ENCODE measurements at places on chromosomes 6 and 20.
A peak's percentile ranks its signal among the peaks of the same experiment; 100 is the strongest.

GRCh38 chr20:41003143-41003935 is 25.3 kb upstream of the TOP1 start:
- peak; percentile 40 for DNase-seq

DNA sequence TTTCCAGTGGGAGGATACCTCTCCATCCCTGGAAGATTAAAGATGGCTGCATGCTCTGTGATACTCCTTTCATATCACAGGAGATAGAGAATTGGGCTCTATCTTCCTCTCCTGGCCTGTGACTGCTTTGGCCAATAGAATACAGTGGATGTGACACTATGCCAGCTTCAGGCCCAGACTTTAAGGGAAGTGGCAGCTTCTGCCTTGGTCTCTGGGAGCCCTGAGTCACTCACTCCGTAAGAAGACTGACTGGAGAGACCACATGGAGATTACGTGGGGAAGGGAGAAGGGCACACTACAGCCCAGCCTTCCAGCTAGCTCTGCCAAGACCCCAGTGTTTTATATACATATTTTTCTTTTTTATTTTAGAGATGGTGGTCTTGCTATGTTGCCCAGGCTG is 10.4 kb upstream of the MMP9 start:
- no peak for DNase-seq

GRCh38 chr6:81465859-81466258 is 286.6 kb downstream of the TENT5A start:
- no peak for DNase-seq

DNA sequence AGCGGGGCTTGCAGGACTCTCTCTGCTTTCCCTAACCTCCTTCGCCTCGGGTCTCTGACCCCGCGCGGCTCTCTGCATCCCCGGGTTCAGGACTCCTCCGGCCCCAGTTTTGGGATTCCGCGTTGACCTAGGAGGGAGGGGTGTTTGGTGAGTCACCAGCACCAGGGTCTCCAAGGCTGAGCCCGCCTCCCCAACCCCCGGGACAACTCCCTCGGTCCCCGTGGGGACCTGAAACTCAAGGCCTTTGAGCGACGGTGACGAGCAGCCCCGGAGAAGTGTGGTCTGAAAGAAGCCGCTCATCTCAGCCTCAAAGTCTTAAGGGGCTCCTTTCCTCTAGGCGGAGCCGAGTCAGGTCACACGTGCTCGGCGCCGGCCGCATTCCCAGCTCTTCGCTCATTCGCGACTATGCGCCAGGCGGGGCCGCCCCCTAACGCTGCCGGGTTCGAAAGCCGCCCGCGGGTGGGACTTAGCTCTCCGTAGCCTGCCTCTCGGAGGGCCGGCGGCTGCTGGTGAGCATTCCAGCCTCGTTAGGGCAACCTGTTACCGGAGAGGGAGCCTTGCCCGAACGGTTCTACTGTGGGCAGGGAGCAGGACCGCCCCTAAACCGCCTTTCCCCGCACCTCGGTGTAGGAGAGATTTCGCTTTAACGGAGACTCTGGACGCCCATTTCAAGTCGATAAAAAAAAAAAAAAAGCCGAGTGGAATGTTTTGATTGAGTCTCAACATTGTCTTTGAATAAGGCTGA is 3.0 kb upstream of the PRDM13 start:
- peak; percentile 71 for DNase-seq

DNA sequence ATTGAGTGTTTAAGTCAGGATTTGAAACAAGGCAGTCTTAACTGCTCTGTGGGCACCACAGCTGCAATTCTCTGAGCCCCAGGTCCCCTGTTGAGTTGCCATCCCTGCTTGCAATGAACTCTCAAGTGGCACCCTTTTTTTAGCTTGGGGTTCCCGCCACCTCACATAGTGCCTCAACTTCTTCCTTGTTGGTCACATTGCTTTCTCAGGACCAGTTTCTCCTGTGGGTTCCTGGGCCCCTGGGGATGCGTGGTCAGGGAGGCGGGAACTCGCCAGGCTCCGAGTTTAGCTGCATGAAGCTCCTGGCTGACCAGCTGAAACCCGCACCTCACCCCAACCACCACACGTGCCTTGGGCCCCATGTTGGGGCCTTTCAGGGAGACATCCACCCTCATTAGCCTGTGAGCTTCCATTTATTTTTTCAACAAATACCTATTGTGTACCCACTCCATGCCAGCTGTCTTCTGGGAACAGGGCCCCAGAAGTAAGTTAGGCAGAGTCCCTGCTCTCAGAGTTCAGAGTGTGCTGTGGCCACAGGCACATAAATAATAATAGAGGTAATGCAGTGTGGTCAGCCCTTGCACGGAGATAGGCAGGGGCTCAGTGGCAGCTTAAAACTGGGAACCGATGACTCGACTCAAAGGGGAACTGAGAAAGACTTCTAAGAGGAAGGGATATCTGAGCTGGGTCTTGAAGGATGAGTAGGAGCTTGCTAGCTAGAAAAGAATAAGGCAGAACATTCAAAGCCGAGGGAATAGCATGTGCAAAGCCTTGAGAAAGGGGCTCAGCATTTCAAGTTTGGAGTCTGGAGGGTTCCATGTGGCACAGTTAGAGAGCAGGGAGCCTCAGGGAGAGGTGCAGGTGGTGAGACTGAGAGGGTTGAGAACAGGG is 33.9 kb upstream of the FAM83D start:
- DNase-seq: peak; percentile 59

- DNase-seq: no peak
Observed at GRCh38 chr20:50379049-50379990, 130.9 kb upstream of the PTPN1 start.

GRCh38 chr6:106257195-106257594 is 68.4 kb downstream of the ATG5 start:
- DNase-seq: no peak

DNA sequence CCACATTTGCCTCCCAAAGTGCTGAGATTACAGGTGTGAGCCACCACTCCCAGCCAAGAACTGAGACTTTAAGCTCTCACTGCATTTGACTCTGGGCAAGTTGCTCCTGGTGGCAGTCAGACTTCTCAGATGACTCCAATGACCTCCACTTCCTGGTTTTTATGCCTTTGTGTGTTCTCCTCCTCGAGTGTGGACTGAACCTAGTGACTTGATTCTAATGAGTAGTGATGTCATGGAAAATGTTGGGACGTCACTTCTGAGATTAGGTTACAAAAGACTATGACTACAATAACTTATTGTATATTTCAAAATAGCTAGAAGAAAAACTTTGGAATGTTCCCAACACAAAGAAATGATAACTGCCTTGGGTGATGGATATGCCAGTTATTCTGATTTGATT is 12.0 kb downstream of the SPINT3 start:
- no peak for DNase-seq

All from B cell (primary cell).